ENCODE measurements at places on chromosomes 6 and 20. TPM values are rescaled to one million over a fixed set of nuclear protein-coding genes. Genes with fewer than 3 reads are reported as not detected.

GRCh38 chr6:33428224-33428965 lies 8.5 kb downstream of the SYNGAP1 start:
- no peak for DNase-seq

CBLN4 gene
- not detected for total RNA-seq

TMEM63B gene
- 51.2 TPM for total RNA-seq

MYMX gene
- total RNA-seq: not detected

DNA sequence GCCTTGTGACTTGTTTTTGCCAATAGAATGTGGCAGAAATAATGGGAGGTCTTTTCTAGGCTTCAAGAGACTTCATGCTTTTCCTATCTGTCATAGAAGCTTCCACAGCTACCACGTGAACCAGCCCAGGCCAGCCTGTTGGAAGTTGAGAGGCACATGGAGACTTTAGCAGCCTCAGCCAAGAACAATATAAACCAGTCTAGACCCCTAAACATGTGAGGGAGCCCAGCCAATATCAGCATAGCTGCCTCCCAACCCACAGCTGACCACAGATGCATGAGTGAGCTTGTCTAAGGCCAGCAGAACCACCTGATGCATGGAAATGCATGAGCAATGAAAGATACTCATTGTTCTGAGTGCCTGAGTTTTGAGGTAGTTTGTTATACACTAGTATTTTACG lies 540.7 kb upstream of the BTBD3 start:
- DNase-seq: no peak

GRCh38 chr20:47315339-47316056 lies 41.0 kb downstream of the ZMYND8 start:
- no peak for DNase-seq

All from neural crest cell (in vitro differentiated cells).